ENCODE measurements at places on chromosomes 7 and 10.
A peak's percentile ranks its signal among the peaks of the same experiment; 100 is the strongest.

GRCh38 chr7:140714331-140715040 lies 18.0 kb downstream of the NDUFB2 start:
- DNase-seq = no peak

DNA sequence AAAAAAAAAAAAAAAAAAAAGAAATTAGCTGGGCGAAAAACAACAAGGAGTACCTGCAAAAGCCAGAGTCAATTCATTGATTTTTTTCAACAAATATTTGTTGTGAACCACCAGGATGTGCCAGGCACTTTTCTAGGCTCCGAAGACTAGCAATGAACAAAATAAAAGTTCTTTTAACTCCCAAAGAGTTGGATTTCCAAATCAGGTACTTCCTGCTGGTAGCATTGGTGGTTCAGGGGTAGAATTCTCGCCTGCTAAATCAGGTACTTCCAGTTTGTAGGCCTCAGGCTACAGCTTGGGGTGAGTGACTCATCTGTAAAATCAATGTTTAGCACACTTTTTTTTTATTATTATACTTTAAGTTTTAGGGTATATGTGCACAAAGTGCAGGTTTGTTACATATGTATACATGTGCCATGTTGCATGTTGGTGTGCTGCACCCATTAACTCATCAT lies 10.9 kb downstream of the PPA1 start:
- no peak for DNase-seq

- no peak for DNase-seq
Measured at GRCh38 chr10:326350-326749, 191.1 kb downstream of the ZMYND11 start.

- no peak for DNase-seq
Measured at GRCh38 chr7:32062150-32062549, 8.1 kb downstream of the PDE1C start.

GRCh38 chr10:117534321-117535297 lies 7.9 kb upstream of the EMX2 start:
- no peak for DNase-seq

DNA sequence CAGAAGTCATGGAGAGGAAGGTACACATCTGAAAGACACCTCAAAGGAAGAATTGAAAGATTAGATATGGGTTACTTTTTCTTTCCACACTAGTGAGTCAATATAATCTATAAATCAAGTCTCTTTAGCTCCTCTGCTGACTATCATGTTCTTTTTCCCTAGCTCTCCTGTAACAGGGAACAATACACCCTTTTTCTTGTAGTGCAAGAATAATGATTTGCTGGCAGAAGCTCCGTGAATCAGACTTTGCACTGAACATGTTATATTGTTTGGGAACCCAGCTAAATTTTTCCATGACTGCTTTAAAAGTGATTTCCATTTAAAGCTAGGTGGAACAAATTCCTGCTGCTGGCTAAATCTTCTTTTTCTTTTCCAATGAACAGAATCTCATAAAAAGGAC lies 756.6 kb upstream of the C7orf33 start:
- no peak for DNase-seq

GRCh38 chr10:70546584-70546983 lies 56.0 kb downstream of the PRF1 start:
- DNase-seq = no peak

DNA sequence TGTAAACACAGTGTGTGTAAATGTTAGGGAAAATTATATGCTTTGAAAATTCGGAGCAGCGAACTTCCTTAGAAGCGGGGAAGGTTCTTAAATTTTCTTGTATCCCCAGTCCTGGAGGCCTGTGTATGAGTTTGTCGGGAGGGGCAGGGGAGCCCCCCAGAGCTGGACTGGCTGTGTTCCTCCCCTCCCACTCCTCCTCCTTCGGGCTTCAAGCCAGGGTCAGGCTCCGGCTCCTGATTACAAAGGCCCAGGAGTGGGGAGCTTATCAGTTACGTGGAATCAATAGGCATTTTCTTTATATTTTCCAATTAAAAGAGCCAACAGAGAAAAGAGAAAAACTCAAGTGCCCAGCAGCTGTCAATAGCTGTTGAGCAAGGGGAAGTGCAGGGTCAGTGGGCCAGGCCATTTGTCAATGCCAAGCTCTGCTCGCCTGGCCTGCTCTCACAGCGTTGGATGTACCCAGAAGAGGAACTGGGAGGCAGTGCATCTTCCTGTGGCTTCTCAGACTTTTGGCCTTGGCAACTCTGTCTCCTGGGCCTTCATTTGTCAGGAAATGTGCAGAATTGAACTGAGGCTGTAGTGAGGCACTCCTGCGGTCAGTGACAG lies 156.9 kb upstream of the PCBD1 start:
- no peak for DNase-seq

GRCh38 chr10:114829160-114829909 lies 7.8 kb downstream of the FHIP2A start:
- no peak for DNase-seq

DNA sequence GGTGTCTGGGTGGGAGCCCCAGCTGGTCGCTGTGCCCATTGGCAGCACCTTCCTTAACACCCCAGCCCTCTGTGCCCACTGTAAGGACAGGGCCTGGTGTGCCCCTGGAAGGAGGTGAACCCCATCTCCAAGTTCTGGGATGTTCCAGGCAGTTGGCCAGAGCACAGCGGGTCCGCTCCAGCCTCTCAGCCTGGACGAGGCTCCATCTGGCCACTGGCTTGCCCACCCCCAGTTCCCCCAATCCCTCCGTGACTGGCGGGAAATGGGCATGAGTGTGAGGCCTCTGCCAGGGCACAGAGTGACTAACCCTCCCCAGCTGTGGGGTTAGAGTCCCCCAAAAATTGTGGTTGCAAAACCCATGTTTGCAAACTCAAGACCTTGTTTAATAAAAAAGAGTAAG lies 15.6 kb downstream of the GRIFIN start:
- no peak for DNase-seq

GRCh38 chr10:65891073-65891981 lies 1034.5 kb upstream of the LRRTM3 start:
- no peak for DNase-seq

GRCh38 chr7:120926943-120927346 lies 23.6 kb upstream of the ING3 start:
- no peak for DNase-seq

- no peak for DNase-seq
Measured at GRCh38 chr10:28327491-28327880, 24.6 kb upstream of the MPP7 start.

- DNase-seq = no peak
Measured at GRCh38 chr7:148967032-148967372, 61.3 kb downstream of the PDIA4 start.

DNA sequence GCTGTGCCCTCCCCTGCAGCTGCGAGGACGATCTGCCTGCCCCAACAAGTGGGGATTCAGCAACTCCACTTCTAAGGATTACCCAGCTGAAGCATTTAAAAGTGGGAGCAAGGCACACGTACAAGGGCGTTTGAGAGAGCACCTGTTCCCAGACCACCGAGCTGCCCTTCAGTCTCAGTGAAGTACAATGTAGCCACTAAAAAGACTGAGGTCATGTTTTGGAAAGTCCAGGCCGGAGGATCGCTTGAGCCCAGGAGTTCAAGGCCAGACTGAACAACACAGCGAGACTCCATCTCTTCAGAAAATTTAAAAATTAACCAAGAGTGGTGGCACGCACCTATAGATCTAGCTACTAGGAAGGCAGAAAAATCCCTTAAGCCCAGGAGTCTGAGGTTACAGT lies 14.7 kb downstream of the NOS3 start:
- DNase-seq = no peak

- no peak for DNase-seq
Measured at GRCh38 chr7:67589183-67589582, 592.5 kb downstream of the TYW1 start.

- peak; percentile 71 for DNase-seq
Measured at GRCh38 chr10:98028168-98028770, 2.2 kb downstream of the CRTAC1 start.

DNA sequence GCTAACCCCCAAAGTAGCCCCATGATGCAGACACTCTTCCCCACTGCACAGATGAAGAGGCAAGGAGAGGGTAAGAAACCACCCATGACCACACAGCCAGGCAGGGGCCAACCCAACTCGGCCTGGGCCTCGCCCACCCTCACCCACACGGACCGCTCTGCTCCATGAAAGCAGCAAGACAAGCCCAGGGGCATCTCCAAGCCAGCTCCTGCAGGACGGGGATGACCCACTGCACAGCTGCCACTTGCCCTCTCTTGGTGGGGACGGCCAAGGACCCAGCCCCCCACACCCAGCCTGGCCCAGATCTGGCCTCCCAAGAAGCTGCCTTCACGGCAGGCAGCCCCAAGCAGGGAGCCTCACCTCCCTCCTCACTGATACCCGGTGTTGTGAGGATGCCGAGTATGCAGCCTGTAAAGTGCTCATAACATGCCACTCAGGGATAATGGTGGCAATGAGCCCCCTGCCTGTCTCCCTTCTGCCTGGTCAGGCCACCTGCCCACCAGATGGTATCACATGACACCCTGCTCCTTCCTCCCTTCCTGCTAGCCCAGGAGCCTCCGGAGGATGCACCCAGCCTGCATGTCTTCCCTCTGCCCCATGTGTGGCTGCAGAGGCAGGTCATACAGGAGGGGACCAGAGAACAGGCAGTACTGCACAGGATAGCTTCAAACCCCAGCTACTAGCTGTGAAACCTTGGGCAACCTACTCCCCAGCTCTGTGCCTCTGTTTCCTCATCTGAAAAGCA lies 23.3 kb downstream of the OGDHL start:
- no peak for DNase-seq

DNA sequence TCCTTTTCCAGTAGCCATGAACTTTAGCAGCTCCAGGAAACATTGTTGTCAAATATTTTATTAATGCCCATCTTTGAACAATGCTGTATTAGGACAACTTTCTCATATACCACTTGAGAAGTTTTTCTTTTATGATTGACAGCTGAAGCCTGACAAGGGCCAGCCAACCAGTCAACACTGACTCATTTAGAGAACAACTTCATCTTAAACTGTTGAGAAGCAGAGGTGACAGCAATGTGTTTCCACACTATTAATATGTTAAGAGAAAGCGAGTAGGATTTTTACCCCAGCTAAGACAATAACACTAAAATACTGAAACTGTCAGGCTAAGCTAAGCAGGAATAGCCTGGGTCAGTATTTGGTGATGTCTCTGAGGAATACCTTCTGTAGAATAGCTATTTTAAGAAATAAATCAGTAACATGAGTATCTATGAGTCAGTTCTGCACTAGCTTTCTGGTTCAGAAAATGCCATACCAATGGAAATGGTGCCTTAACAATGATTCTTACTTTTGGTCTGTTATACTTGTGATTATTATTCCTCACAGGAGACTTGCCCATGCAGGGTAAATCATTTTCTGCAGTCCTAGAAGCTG lies 168.8 kb upstream of the POT1 start:
- no peak for DNase-seq

DNA sequence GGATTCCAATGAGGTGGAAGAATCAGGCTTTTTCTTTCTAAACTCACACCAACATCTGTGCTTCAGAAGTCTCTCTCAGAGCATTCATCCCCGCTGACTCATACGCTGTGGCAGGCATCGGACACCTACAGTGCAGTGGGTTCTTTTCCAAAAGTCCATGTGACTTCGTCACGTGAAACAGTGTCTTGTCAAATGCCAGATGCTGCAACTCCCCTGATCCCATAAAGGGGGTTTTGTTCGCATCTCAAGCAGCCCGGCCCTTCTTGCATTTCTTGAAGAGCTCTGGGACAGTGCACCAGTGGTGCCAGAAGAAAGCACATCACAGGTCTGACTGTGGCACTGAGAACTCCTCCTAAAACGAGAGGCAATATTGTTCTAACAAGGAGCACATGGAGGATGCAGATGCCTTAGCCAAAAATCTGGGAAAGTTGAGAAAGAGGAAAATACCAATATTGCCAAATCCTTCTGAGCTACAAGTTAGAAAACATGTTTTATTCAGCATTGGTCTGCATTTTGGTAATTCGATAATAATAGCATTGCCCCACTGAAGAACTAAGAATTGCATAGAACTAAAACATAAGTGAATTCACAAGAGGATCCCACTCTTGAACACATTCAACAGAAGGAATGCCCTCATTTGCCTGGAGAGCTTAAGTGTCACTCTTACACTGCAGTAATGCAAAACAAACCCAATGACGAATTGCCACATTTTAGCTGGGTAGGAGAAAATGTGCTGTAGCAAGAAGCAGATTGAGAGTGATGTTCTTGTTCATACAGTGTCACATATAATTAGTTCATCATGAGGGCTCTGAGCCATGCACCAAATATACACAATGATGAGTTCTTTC lies 204.4 kb downstream of the CXCL12 start:
- no peak for DNase-seq

GRCh38 chr7:100811480-100811879 lies 15.8 kb downstream of the EPHB4 start:
- no peak for DNase-seq

GRCh38 chr10:59876695-59877094 lies 29.7 kb downstream of the CCDC6 start:
- no peak for DNase-seq

DNA sequence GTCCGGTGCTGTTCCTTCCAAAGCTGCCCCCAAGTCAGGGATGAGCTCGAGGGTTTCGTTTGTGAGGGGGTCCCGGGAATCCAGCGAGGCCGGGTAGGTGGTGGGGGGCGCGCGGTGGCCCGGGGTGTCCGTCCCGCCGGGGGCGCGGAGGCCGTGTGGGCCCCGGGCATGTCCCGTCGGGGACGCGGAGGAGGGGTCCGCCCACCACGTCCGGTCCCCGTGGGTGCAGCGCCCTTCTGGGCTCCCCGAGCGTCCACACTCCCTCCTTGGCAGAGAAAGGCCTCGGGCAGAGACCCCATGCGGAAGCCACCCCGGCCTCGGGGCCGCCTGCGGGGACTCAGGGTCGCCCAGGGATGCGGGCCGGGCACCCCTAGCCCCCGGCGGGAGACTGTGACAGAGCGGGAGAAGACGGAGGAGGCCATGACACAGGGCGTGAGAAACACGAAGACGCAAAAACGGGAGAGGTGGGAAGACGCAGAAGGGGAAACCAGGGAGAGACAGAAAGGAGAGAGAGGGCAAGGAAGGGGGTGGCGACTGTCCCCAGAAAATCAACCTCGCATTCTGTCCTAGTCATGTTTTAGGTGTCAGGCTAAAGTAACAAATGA lies 640 bp upstream of the ZNF425 start:
- peak; percentile 66 for DNase-seq

DNA sequence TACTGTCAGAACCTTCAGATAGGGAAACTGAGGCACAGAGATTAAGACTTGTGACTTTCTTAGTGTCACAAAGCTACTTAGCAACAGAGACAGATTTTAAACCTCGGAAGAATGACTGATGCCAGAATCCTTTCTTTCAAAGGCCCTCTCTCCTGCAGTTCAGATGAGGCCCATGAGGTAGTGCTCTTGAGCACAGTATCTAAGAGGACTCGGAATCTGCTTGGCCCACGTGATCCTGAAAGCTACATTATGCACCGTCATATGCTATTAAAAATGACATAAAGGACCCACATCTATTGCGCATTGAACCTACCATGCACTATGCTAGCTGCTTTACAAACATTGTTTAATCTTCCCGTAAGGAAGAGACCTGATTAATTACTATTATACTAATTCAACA lies 355.9 kb downstream of the SFMBT2 start:
- DNase-seq = no peak

- peak; percentile 38 for DNase-seq
Measured at GRCh38 chr10:71396084-71396710, 523 bp upstream of the CDH23 start.
